ENCODE measurements at places on chromosomes 7 and 10. TPM values are rescaled to one million over a fixed set of nuclear protein-coding genes. Genes with fewer than 3 reads are reported as not detected.
A peak's percentile ranks its signal among the peaks of the same experiment; 100 is the strongest.

DNA sequence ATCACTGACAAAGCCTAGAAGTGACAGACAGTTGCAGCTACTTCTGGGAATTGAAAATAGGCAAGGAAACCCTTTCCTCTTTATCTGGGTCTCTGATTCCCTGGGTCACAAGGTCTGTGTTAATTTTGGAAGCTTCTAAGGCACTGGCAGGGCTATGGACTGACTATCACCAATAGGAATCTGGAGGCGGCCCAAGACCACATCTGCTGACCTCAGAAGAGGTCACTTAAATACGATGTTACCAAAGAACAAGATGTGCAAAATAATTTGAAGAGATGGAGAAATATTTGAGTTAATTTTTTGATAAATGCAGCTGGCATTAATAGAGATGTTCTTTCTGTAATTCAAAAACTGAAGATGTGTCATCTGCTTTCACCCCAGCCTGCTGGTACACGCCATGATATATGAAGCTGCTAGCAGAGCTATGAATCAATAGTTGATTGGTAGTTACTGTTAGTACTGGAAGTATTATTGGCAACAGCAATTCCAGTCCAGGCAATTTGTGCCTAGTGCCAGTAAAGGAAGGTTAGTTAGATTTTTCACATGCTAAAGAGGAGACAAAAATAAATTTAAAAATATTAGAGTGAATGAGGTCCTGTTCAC is 5.5 kb upstream of the STEAP4 start:
- DNase-seq, result peak; percentile 43

Gene MTG1
- total RNA-seq, result 32.5 TPM

Gene TMEM236
- not detected for total RNA-seq

Gene LRRC4
- total RNA-seq, result 0.35 TPM

Gene SFRP4
- not detected for total RNA-seq

- DNase-seq, result no peak
Observed at GRCh38 chr10:32538256-32538655, 92.3 kb downstream of the CCDC7 start.

- no peak for DNase-seq
Observed at GRCh38 chr7:105691680-105692564, 110.6 kb upstream of the EFCAB10 start.

DNA sequence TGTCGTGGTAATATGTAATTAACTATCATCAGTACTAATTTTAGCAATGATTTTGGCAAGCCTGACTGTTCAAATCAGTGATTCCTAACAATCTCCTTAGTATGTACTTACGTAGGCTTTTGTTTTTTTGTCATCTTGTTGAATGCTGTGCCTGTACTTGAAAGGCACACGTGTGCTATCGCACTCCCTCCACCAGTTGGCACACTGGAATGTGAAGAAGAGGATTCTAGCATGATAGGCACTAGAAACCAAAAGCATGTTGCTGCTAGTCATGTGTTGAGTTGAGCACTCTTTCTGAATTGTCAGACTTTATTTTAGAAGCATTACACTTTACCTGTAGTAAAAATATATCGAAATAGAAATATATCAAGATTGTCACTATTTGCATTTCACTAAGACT is 59.1 kb downstream of the TASOR2 start:
- no peak for DNase-seq
